ENCODE measurements at places on chromosomes 5 and 9.

DNA sequence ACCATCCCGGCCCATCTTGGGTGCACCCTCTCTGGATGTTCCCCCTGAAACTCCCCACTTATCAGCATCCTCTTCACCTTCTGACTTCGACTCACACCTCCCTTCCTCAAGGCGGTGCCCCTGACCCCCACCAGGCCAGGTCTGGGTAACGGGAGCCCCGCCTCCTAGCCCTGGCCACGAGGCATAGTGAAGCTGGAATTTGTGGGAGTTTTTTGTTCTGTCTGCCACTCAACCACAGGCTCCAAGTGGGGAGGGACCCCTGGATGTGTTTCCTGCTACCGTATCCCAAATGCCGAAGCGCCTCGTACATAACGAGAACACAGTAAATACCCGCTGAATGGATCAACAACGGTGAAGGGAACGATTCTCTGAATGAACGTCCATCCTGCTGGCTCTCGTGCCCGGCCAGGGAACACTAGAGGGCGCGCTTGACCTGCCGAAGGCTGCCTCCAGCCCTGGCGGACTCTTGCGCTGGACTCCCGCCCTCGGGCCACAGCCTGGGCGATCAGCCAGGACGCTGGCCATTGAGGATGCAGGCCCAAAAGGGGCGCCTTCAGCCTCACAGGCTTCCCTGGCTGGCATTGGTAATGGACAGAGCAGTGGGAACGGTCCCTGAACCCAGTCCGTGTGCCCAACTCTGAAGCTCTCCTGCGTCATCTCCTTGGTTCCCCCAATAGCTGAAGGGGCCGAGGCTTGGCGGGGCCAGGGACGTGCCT is 47.3 kb upstream of the PHYKPL start:
- peak; percentile 59 for DNase-seq

DNA sequence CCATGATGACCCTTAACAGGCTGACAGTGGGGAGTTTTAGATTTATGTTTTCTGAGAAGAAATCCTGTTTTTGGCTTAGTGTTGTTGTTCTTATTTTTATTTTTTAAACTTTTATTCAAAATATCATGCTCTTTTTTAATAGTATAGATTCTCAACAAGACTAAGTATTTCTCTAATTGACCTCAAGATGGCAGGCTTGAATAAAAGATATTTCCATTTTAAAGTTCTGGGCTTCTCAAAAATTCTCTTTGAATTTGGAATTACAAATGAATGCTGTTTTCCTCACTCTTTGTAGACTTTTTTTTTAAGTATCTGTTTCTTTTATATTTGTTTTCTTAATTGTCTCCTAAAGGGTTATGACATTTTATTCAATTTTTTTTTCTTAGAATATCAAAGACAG is 50.0 kb upstream of the SH3GL2 start:
- no peak for DNase-seq

DNA sequence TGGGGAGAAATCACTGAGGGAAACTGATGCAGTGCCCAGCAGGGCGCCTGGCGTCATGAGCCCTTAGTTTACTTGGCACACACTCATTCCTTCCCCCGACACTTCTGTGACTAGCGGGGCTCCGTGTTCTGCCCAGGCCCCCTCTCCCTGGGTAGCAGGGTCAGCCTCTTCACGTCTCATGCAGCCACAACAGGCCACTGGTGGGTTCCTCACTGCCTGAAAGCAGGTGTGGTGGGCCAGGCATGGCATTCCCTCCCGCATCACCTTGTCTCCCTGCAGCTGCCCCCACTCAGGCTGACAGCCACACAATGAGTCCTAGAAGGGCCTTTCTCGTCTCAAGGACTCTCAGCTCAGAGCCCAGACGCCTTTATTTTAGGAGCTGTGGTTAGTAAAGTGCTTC is 51.1 kb upstream of the CPLX2 start:
- no peak for DNase-seq

- no peak for DNase-seq
These were observed 20.9 kb upstream of the HMCN2 start for GRCh38 chr9:130244548-130245165.

- no peak for DNase-seq
These were observed 89.7 kb upstream of the ADRA1B start for GRCh38 chr5:159826351-159827214.

GRCh38 chr5:101675510-101676219 is 620.4 kb downstream of the SLCO4C1 start:
- DNase-seq, result no peak

DNA sequence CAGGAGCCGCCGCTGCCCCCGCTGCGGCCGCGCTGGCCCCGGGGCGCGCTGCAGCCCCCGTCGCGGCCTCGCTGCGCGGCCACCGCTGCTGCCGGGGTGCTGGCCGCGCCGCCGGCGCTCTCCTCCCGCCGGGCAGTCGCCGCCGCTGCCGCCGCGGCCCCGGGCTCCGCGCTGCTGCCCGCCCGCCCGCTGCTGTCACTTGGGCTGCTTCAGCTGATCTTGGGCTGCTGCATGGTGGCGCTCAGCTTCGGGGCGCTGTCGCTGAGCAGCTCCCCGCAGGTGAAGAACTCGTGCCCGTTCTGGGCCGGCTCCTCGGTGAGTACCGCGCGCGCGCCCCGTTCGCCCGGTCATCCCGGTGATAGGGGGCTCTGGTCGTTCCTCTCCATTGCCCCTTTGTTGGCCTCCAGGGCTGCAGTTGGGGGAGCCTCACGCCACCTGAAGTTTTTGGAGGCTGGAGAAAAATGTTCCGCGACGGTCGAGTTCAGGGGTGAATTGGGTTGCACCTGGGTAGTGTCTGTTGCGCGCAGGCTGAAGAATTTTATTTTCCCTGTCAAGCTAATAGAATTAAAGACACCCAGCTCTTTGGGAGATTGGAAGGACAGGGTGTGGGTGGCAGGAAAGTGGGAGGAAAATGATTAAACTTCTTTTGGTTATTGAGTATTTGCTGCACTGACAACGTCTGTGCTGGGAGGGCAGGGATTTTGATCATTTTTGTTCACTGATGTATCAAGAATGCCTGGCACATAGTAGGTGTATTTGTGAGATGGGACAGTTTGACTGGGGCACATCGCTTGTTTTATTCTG is 596 bp downstream of the ENTREP1 start:
- DNase-seq, result no peak

GRCh38 chr9:36728651-36729520 is 156.2 kb downstream of the MELK start:
- DNase-seq, result no peak

- DNase-seq, result no peak
These were observed 191.8 kb downstream of the SLF1 start for GRCh38 chr5:94810281-94810680.

DNA sequence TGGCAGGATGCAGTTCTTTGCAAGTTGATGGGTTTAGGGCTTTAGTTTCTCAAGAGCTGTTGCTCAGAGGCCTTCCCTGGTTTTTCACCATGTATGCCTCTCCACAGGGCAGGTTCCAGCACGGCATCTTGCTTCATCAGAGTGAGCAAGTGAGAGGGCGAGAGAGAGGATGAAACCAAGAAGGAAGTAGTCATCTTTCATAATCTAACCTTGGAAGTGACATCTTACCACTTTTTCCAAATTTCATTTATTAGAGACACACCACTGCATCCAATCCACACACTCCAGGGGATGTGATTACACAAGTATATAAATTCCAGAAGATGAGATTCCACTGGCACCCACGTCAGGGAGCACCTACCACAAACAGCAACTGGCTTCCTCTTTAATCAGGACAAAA is 294.4 kb downstream of the MARCHF11 start:
- no peak for DNase-seq

- DNase-seq, result no peak
These were observed 239.4 kb downstream of the LURAP1L start for GRCh38 chr9:13013991-13014883.

DNA sequence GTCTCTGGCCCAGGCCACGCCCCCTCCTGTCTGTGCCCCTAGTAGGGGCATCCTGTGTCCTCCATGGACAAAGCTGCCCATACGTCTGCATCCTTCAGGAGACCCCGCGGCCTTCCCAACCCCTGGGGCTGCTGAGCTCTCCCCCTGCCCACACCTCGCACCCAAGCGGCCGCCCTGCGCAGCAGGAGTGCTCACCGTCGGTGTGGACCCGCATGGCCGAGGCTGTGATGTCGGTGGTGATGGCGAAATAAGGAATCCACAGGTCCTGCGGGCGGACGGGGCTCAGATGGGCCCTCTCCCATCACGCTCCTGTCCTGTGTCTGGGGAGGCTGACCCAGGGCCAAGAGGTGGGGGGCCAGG is 4.8 kb upstream of the NSMF start:
- no peak for DNase-seq

DNA sequence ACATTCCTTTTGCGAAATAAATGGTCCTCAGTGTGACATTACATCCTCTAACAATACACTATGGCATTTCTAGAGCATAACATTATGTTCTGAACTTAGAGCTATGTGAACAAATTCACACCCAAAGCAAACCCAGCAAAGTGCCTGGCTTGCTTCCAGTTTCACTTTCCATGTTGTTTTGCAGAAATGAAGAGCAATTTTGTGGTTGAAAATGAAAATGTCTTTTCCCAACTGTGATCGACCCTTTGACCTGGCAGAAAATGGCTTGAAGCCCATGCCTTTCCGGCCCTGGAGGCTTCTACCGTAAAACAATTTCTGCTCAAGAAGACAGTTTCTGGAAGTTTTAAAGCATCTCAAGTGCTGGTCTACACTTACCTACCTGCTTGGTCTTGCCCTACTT is 344.7 kb upstream of the RGMB start:
- DNase-seq, result no peak

GRCh38 chr9:126490214-126490631 is 123.5 kb upstream of the LMX1B start:
- DNase-seq, result no peak

DNA sequence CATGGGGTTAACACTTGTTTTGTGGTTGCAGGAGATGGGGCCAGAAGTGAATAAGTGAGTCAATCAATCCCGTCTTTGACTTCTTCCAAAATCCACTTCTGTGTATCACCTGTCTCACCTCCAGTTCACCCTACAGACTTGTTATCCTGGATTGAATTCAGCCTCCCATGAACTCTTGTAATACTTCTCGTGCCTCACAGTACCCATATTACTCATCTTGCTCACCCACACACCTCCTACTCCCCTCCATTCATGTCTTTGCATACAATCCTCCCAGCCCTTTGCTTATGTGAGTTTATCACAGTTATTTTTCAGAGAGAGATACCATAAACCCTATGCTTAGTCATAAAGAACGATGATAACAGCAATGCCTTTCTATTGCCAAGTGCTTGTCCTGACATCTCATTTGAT is 52.9 kb upstream of the PAPPA start:
- DNase-seq, result no peak

DNA sequence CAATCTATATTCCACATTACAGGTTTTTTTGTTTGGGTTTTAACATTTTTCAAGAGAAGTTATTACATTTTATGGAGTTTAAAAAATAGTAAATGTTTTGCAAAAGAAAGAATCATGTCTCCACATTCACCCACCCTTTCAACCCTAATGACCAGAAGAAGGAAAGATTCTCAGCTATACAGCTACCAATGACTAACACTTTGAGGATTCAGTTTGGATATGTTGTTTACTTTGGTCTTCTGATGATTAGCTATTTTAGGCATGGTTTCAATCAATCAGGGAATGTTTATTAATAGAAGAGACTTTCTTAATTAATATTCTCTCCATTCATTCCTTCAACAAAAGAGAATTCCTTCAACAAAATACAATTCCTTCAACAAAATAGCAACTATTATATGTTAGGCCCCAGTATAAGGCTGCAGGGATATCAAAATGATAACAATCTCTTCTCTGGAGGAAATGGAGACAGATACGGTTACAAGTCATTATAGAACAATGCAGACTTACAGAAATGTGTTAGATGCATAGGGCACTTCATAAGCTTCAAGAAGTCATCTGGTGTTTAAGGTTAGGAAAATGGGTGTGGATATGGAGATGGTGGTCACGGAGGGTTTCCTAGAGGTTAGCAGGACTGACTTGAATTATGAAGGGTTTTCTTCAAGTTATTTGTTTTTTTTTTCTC is 9.3 kb upstream of the NR3C1 start:
- no peak for DNase-seq

DNA sequence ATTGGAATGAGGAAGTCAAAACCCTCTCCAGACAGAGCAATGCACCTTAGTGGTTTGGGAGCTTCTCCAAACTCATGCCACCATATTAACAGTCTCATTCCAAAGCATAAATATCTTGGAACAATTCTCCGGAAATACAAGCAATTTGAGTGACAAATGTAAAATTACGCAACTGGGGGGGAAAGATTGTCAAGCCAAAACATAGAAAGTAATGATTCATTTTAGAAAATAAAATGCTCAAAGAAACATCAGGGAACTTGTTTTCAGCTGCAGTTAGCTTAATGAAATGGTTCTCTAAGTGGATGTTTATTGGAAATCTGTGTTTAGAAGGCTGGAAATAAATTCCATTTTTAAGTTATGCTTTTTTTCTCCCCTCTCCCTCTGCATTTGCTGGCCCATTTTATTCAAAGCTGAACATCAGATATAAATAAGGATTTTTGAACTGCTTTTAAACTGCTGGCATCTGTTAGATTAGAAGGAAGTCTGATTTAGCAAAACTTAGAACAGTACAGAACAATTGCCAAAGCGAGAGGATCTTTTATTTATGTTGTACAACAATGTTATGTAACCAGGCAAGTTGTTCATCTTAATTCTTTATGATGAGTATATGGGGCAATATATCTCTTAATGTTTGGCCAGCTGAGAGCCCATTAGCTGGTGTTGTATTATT is 551.9 kb downstream of the PRELID2 start:
- DNase-seq, result no peak

DNA sequence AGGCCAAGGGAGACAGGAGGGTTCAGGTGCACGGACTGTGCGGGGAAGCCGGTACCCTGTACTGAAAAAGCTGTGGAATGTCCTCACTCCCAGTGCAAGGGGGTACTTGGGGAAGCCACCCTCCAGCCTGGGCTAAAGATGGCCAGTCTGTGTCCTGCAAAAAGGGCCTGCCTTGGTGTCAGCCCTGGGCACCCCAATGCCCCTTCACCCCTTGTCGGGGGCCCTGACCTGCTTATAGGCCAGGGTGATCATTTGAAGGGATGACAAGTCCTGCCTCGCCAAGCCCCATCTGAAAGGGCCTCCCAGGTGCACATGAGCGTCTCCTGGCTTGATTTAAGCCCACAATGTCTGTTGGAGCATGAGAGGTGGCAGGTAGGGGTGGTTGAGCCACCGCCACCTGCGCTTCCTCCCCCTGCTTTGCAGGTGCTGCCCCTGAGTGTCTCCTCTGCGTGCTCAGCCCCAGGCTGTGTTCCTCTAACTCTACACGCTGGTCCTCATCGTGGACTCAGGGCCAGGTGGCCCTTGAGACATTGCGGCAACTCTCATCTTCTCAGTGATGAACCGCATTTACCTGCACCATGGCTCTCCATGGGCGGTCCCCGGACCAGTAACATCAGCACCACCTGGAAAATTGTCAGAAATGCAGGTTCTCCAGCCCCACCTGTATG is 97.0 kb downstream of the ANKRD33B start:
- DNase-seq, result no peak

DNA sequence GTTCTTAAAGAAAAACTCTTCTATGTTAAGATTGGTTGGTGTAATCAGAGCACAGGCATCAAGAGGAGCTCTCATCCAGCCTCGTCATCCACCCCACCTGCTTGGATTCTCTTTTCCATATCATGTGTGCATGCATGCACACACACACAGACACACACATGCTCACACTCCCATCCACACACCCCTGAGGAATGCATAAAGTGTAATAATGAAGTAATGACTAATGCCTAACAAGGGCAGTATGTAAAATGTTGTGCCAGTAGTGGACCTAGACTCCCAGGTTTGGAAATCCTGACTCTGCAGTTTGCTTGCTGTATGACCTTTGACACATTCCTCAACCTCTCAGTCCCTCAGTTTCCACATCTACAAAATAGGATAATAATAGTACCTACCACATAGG is 280.0 kb upstream of the ANKRD55 start:
- no peak for DNase-seq

GRCh38 chr5:175821790-175822211 is 49.6 kb upstream of the CPLX2 start:
- DNase-seq, result no peak

Measured in GOT3 (cell line).